ENCODE measurements at places on chromosomes 7 and 10.
A peak's percentile ranks its signal among the peaks of the same experiment; 100 is the strongest.

DNA sequence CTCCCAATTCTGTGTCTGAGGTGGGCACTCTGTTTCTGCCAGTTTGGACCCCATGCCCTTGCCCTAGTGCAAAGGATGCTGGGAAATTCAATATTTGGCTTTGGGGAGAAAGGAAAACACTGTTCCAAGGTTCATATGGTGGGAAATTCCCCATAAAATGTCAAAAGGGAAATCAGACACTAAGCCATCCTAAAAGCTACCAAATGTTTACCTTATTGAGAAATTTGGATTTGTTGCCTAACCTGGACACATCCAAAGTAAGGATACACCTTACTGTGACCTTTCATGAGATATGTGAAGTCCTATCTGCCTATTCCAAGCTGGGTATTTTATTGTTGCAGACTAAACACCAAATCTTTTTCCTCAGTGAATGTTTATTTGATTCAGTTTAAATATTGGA is 109.1 kb downstream of the CYP26A1 start:
- no peak for DNase-seq

DNA sequence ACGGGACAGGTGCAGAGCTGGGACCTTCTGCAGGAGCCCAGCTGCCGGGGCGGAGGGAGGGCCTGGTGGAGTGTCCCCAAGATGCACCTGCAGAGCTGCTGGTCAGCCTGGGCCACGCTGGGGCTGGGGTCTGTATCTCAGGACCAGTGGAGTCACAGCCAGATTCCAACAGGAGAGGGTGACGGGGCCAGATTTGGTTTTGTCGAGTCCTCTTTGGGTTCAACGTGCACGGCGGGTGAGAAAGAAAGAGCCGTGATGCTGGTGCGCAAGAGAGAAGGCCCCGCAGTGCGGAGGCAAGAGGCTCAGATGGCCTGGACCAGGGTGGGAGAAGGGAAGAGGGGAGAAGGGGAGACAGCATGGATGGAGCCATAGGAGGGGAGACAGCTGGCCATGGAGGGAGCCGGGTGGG is 462.9 kb downstream of the PTPRN2 start:
- DNase-seq, result no peak

GRCh38 chr10:100370714-100371481 is 23.9 kb downstream of the SCD start:
- DNase-seq, result no peak

GRCh38 chr7:93226310-93226709 is at the start of gene HEPACAM2:
Gene HEPACAM2, minus strand, starts transcription at chr7:93226469.
- peak; percentile 96 for DNase-seq

- no peak for DNase-seq
Observed at GRCh38 chr7:139748941-139749340, 28.9 kb downstream of the HIPK2 start.

- no peak for DNase-seq
Observed at GRCh38 chr7:88200261-88200660, 19.6 kb downstream of the SRI start.

DNA sequence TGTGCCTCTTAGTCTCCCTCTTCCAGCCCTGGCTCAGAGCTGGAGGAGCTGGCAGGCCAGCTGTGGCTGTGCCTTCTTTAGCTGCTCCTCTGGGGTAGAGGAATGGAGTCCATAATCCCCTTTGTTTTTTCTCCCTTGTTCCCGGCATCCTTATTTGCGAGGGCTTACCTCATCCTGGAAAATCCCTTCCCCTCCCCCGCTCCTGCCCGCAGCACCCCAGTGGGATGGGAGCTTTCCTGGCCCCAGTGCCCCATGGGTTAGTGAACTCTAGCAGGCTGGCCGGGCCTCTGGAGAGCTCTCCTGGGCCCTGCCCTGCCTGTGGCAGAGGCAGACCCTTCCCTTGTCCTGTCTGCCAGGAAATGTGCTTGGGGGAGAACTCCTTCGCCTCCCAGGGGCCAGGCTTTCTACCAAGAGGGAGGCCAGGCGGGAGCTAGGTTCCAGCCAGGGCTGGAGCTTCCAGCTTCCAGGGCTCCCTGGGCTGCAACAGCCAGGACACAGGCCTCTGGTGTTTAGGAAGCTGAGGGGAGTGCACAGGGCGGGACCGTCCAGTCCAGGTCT is 16.5 kb upstream of the TRIM8 start:
- no peak for DNase-seq

DNA sequence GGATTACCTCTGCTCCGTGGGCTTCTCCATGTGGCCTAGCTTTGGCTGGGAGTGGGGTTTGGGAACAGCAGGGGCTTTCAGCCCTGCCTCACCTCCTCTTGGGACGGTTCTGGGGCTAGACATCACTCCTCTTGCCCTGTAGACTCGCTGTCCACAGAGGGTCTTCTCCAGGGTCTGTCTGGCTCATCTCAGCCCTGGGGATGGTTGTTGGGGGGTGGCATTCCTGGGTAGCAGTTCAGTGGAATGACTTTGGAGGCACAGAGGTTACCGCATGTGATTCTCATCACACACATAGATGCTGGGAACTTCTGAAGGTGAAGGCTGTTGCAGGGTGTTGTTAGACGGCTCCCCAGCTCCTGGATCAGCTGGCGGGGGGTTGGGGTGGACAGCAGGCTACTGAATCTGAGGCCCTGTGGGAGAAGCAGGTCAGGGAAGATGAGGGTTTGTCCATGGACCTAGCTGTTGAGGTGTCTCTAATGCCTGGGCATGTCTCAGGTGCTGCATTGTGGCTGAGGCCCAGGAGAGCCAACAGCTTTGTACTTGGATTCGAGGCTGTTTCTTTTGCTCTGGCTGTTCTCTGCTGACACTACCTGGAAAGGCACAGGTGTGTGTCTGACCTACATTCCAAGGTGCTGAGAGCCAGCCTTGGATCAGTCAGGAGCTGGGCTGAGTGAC is 23.8 kb downstream of the RAMP3 start:
- no peak for DNase-seq

All from NCI-H146 (cell line).